ENCODE measurements at places on chromosomes 12 and 14.

DNA sequence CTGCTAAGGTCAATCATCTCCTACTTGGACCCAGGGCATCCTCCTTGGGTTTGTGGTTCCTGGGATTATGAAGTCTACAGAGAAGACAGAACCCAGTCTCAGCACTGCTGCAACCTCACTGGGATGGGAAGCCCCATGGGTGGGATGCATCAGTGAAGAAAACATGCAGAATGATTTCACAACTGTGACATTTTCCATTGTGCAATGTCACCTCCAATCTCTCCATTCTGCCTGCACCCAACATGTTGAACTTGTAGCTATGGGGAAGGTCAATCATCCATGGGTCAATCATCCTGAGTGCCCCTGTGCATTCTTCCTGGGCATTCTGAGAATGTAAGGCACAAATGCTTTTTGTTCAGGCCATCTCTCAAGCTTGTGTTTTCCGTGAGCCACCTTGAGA is 1004.4 kb upstream of the TMEM132C start:
- DNase-seq: no peak

GRCh38 chr12:47735649-47736048 is 10.4 kb upstream of the ENDOU start:
- DNase-seq: no peak

DNA sequence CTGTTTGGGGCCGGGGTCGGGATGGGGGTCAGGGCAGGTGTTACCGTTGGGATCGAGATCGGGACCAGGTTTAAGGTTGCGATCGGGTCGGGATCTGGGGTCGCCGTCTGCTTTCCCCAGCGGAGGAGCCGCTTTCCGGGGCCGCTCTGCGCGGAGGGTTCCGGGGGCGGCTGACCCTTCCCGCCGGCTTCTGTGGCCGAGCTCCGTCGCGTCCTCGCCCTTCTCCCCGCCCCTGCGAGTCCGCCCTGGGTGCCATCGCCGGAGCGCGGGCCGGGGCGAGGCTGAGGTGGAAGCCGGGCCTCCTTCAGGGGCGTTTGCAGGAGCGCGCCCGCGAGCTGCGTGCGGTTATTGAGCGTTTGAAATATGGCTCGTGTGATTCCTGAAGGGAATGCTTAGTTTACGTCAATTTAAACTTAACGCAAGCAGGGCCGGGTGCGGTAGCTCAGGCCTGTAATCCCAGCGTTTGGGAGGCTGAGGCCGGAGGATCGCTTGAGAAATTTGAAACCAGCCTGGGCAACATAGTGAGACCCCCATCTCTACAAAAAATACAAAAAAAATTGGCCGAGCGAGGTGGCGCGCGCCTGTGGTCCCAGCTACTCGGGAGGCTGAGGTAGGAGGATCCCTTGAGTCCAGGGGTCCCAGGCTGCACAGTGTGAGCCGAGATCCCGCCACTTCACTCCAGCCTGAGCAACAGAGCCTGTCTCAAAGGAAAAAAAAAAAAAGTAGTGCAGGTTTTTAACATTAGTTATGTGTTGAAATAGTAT is 620 bp downstream of the PGAM5 start:
- peak; percentile 24 for DNase-seq

- DNase-seq: no peak
Observed at GRCh38 chr14:105274637-105275036, 26.2 kb downstream of the BRF1 start.

DNA sequence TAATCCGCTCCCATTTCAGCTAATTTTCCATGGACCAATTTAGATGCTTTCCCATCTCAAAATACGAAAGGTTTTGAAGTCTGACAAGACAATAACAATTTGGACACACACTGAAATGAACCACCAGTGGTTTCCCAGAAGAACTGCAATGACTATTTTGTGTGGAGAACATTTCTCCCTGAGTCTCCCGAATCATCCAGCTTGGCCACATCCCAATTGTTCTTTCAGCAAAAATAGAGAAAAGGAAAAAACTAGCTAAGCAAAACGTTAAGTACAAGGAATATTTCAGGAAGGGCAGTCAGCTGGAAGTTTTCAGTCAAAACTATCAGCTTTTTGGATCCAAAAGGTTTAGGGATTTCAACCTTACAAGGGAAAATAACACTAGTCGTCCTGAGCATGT is 390.6 kb downstream of the KCNH5 start:
- DNase-seq: no peak

DNA sequence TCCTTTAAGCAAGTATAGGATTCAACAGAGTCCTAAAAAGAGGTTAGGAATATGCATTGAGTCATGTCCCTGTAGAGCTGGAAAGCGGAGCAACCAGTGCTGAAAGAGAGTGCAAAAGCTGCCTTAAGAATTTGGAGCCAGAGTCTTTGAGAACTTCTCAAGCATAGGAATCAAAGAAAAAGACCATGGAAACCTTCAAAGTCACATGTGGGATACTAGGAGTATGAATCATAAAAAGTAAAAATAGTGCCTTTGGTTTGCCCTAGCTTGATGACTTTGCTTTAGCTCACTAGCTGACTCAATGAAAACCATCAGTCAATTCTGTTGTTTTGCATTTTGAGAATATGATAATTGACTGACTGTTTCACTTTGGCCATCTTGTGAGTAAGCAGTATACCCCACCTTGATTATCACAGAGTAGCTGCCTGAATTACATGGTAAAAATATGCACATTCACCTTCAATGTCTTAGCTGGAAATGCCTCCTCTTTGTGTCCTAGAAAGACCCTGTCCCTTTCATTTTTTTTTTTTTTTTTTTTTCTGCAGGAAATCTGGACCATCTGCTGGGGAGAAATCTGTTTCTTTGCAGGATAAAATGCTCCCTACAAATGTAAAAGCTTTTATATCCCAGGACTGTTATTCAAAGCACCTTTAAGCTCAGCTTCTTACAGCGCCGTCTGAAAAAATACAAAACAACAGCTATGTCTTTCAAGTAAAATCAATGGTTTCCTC is 248.6 kb upstream of the KRR1 start:
- DNase-seq: no peak

DNA sequence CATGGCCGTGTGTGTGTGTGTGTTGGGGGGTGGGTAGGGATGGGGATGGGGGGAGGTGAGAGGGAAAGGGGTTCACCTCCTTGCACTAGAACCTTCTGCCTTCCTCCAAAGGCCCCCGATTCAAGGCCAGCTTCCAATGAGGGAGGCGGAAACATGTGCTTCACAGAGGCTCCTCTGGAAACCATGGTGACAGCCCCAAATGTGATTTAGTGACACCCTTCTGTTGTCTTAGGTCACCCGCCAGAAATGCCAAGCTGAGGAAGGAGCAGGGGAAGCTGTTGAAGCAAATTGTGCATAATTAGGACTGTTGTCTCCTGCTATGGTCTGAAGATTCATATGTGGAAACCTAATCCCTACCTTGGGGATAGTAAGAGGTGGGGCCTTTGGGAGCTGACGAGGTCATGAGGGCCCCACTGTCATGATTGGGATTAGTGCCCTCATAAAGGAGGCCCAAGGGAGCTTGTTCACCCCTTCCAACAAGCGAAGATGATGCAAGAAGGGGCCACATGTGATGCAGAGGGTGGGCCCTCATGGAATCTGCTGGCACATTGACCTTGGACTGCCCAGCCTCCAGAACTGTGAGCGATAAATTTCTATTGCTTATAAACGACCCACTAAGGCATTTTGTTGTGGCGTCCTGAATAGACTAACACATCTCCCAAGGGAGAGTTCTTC is 95.2 kb downstream of the AACS start:
- DNase-seq: no peak

DNA sequence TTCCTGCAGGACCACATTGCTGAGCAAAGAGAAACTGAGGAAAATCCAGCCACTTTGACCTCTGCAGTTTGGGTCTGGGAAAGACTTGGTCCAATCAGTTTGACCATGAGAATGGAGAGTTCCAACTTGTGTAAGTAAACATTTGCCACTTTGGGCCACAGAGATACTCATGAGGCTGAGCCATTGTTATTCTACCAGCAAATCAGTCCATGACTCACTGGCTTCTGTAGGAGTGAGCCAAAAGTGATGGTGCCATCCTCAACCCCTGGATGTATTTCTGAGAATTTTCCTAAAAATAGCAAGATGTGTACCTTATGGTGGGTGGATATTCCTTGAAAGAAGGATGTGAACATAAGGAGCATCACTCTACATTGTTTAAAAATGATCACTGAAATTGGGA is 192.9 kb upstream of the OR4E1 start:
- DNase-seq: no peak

DNA sequence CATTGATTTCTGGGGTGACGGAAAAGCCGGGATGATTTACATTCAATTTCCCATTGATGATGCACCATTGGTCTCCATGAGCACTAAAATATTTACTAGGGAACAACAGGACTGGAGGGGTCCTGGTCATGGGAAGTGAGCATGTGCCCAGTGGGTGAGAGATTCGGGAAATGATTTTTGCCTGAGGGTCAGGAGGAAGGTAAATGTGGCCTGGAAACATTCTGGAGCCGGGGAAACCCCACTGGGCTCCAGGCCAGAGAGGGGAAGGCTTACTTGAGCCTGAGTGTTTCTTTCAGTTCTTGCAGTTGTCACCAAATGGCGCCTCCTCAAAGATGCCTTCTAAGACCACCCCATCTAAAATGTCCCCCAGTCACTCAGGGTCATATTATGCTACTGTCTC is 532.3 kb upstream of the TBX3 start:
- no peak for DNase-seq

DNA sequence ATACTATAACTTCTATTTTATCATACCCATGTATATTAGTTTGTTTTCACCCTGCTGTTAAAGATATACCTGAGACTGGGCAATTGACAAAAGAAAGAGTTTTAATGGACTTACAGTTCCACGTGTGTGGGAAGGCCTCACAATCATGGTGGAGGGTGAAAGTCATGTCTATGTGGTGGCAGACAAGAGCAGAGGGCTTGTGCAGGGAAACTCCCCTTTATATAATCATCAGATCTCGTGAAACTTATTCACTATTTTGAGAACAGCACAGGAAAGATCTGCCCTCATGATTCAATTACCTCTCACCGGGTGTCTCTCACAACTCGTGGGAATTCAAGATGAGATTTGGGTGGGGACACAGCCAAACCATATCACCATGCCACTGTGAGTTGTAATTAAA is 135.8 kb downstream of the SYNE2 start:
- no peak for DNase-seq

GRCh38 chr12:132026061-132026795 is 76.5 kb downstream of the EP400 start:
- no peak for DNase-seq

- DNase-seq: no peak
Observed at GRCh38 chr12:50419112-50419909, 18.6 kb downstream of the LARP4 start.

GRCh38 chr12:104784592-104784991 is 173.5 kb downstream of the SLC41A2 start:
- DNase-seq: no peak

- DNase-seq: no peak
Observed at GRCh38 chr14:93951635-93952540, 24.5 kb downstream of the ASB2 start.

- peak; percentile 84 for DNase-seq
Observed at GRCh38 chr14:23695664-23695999, 59.5 kb downstream of the DHRS2 start.

- peak; percentile 46 for DNase-seq
Observed at GRCh38 chr12:40152783-40153383, 47.0 kb upstream of the SLC2A13 start.

DNA sequence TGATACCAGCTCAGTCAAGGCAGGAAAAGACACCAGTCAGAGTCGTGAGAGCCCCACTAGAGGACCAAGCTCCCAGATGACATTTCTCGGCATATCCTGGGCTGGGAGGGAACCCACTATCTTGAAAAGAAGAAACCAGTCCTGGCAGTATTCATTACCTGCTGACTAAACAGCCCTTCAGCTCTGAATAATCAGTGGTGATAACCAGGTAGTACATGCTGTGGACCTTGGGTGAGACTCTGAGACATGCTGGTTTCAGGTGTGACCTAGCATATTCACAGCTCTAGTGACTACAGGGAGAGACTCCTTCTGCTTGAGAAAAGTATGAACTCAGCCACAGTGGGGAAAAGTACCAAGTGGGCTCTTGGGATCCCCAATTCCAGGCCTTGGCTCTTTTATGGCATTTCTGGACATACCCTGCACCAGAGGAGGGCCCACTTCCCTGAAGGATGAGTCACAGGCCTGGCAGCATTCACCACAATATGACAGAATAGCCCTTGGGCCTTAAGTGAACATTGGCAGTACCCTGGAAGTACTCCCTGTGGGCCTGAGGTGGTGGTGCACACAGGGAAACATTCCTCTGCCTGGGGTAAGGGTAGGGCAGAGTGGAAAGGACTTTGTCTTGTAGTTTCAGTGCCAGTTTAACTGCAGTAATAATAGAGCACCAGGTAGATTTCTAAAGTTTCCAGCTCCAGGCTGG is 82.6 kb upstream of the SLC38A4 start:
- DNase-seq: no peak

Measured in WERI-Rb-1 (cell line).